ENCODE measurements at places on chromosomes 4 and X.

- DNase-seq, result no peak
Observed at GRCh38 chrX:66489339-66489738, 149.5 kb downstream of the EDA2R start.

- no peak for DNase-seq
Observed at GRCh38 chr4:95108883-95109421, 351.2 kb downstream of the BMPR1B start.

DNA sequence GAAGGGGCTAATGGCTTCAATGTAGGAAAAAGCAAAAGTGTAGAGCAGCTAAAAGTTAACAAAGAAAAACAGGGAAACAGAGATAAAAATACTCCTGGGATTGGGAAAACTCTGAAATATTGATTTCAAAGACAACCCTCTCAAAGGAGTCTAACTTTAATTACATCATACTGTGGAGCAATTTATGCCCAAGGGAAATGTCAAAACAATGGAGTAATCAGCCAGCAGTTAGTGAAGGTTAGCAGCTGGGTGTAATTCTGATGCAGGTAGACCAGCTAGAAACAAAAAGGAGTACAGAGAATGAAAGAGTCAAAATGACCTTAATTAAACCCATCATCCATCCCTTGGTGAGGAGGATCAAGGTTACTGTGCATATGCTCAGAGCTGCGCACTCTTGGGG is 169.0 kb downstream of the ADAM29 start:
- no peak for DNase-seq

DNA sequence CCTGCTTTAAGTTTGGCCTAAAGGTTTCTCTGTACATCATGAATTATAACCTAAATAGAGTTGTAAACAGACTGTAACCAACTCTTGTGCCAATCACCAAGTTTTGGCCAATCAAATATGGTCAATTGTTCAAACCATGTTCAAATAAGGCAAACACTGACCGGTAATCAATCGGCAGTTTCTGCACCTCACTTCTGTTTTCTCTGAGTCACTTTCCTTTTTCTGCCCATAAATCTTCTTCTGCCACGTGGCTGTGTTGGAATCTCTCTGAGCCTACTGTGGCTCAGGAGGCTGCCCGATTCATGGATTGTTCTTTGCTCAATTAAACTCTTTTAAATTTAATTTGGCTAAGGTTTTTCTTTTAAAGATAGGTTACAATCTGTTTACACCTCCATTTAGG is 16.5 kb upstream of the ENPP6 start:
- no peak for DNase-seq

- DNase-seq, result no peak
Observed at GRCh38 chr4:13117185-13117584, 367.0 kb downstream of the RAB28 start.

All from fibroblast of gingiva (primary cell).